ENCODE measurements at places on chromosomes 5 and 9.
A peak's percentile ranks its signal among the peaks of the same experiment; 100 is the strongest.

- no peak for DNase-seq
Measured at GRCh38 chr9:75909776-75910175, 19.3 kb downstream of the PCSK5 start.

- DNase-seq: no peak
Measured at GRCh38 chr5:146107901-146108300, 2.5 kb upstream of the PLAC8L1 start.

GRCh38 chr5:90191352-90192045, 218.1 kb downstream of the CETN3 start:
- DNase-seq: no peak

DNA sequence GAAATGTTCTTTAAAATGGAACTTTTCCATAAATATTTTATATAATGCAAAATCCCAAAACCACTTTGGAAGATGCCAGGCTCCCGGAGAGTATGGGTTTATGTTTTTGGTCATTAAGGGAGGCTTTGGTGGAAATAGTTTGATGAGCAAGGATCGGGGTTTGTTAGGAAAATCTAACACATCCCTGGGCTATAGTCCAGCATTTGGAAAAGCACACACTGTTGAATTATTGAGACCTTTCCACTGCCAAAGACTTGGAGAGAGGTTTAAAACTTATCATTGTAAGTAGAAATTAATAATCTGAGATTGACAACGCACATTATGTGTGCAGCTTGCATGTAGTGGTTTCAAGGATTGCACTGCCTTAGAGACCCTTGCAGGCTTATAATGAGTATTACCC, 156.3 kb downstream of the PARP8 start:
- no peak for DNase-seq

GRCh38 chr5:149680810-149681221, 49.3 kb upstream of the PPARGC1B start:
- DNase-seq: peak; percentile 61

- DNase-seq: no peak
Measured at GRCh38 chr9:126295082-126295477, 31.5 kb upstream of the MVB12B start.

DNA sequence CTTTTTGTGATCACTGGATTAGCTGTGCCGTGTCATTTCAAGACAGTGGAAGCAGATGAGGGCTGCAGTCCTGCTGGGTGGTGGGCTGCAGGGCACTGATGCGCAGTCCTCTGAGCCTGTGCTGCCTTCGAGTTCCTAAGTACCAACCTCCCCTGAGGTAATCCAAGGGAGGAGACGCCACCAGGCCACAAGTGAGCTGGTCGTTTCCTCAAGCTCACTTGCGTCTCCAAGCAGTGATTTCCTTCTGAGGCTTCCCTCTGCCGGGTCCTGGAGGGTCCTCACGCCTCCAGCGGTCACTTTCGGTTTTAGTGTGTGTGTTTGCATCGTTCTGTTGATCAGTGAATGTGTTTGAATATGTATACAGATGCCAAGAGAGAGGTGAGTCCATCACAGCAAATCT, 115.7 kb downstream of the TRIO start:
- DNase-seq: no peak

GRCh38 chr9:115591584-115591984, 473.6 kb upstream of the TNC start:
- no peak for DNase-seq

DNA sequence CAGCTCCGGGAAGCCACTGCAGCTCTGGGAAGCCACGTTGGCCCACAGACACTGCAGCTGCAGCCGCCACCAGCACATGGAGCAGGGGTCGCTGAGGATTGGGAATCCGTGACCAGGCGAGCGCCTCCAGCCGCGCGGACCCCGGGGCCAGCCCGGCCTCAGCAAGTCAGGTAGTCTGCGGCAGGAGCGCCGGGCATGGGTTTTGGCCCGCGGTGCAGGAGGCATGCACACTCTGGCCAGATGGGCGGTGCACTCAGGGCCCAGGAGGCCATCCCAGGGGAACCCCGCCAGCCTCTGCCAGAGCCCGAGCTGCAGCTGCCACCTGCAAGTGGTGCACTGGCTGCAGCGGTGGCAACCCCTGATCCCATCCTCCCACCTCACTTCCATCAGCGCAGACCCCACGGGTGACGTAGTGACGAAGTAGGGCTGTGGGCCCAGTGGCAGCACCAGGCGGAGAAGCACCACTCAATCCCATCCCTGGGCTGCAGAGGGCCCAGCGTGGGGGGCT, 368.3 kb upstream of the SPATA31A5 start:
- DNase-seq: no peak

- no peak for DNase-seq
Measured at GRCh38 chr9:88809355-88810161, 181.7 kb upstream of the S1PR3 start.
